Fibroblast of skin of scalp (primary cell): ENCODE measurements at places on chromosomes 11 and 22.

DNA sequence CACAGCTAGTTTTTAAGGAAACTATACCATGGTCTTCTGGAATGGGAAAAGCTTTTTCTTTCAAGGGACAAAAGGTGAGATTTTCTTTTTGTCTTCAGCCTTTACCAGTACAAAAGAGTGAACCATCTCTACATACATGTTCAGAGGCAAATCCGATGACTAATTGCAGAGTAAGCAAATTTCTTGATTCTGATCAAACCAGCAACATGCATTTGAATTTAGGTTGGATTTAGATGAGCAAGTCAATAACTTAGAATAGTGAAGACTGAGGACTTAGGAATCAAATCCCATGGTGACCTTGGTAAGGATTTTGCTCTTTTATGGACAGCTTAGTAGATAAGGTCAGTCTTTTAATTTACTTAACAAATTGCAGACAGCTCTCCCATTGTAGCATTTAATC is 65.9 kb upstream of the BLID start:
- no peak for DNase-seq

DNA sequence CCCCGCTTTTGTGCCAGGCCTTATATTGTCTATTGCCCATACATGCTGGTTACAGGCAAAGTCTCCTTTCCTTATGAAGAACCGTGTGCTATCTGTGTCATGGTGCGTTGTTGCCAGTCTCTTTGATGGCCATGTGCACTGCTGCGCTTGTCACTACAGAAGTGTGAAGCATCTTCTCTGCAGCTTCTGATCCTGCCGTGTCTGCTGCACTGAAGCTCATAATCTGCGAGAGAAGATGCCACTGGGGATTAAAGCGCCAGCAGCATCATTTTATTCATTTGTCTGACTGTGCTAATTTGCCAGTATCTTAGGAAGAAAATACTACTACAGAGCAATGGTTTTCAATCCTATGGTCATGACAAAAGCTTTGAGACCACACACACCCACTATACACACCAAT is 330.1 kb downstream of the FAT3 start:
- DNase-seq = no peak

DNA sequence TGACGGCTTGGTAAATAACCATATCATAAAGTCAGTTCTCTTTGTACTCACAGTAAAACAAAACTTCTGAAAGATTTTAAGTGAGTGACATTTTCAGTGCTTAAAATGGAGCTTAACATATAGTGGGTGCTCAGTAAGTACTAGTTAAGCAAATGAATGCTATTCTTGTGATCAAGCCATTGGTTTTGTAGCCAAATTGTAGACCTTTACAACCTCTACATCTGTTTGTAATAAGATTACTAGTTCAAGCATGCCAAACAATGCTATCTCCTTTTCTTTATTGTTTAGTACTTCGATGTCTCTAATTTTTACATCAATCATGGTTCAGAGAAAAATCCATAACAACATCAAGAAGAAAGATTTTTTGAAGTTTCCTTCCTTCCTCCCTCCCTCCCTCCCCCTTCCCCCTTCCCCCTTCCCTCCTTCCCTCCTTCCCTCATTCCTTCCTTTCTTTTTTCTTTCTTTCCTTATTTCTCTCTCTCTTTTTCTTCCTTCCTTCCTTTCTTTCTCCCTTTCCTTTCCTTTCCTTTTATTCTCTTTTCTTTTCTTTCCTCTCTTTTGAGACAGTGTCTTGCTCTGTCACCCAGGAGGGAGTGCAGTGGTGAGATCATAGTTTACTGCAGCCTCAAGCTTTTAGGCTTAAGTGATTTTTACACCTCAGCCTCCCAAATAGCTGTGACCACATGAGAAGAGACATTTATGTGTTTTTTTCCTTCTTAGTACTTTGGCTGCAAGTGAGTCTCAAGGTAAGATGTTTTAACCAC is 5.7 kb upstream of the OR51B4 start:
- DNase-seq = no peak

- no peak for DNase-seq
These were observed 77.9 kb downstream of the ST3GAL4 start for GRCh38 chr11:126433244-126433846.

DNA sequence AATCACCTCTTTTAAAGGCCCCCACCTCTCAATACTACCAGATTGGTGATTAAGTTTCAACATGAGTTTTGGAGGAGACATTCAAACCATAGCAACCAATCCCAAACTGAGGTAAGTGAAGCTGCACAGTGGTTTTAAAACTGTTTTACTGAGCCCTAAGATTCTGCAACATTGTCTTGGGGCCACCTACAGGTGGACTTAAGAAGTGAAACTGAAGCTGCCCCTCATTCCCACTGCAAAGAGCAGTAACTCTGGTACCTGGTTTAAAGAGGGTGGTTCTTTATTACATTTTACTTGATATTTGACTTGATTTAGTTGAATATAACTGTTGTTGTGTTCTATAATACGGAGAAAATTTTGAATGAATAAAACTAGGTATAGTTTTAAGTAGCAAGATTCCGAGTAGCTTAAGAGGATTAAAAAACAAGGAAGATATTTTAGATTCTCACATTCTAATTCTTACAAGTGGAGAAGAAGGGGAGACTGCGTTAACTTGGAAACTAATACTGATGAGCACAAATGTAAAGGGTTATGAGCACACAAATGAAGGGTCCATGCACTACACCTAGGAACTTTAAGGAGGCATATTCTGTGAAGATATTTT is 26.7 kb downstream of the SYT9 start:
- peak; percentile 29 for DNase-seq

DNA sequence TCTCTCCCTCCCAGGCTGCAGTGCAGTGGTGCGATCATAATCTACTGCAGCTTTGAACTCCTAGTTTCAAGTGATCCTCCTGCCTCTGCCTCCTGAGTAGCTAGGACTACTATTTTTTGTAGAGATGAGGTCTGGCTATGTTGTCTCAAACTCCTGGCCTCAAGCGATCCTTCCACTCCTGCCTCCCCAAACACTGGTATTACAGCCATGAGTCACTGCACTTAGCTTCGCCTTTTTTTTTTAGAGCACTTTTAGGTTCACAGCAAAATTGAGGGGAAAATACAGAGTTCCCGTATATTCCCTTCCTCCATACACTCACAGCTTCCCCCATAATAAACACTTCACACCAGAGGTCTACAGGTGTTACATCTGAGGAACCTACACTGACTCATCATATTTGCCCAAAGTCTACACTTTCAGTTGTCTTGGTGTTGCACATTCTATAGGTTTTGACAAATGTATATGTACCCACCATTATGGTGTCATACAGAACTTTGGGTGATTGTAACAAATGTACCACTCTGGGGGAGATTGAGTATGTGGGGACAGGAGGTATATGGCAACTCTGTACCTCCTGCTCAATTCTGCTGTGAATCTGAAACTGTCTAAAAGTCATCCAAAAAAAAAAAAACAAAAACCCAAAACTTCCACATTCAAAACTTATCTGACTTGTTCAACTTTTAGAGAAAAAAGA is 11.3 kb upstream of the SLC37A4 start:
- no peak for DNase-seq

DNA sequence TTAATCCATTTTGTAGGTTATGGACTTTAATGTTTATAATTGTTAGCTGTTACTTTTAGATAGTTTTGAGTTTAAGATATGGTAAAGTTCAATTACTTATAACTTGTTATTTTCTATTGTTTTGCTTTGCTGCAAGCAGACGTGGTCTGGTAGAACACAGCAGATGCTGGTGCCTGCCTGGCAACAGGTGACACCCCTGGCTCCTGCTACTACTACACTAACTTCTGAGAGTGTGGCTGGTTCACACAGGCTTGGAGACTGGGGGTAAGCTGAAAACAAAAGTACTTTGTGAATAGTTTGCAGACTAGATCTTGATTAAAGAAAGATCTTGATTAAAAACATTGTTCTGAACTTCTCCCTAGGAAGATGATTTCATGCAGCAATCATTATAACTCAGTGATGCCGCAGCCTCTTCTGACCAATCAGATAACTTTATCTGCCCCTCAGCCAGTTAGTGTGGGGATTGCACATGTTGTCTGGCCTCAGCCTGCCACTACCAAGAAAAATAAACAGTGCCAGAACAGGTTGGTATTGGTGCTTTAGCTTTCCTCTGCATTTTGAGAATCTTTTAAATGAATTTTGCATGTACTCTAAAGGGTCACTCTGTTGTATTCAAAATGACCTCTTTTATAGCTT is 90.4 kb downstream of the HIPK3 start:
- DNase-seq = no peak

- no peak for DNase-seq
These were observed 222.1 kb downstream of the LRRC4C start for GRCh38 chr11:41237382-41237781.

- no peak for DNase-seq
These were observed 123.8 kb downstream of the LARGE1 start for GRCh38 chr22:33796494-33796893.

GRCh38 chr11:45176996-45177395 is 30.6 kb downstream of the PRDM11 start:
- DNase-seq = no peak

GRCh38 chr22:47419239-47419638 is 656.8 kb downstream of the TBC1D22A start:
- DNase-seq = no peak

- no peak for DNase-seq
These were observed 112.1 kb downstream of the ATXN10 start for GRCh38 chr22:45783690-45784089.

DNA sequence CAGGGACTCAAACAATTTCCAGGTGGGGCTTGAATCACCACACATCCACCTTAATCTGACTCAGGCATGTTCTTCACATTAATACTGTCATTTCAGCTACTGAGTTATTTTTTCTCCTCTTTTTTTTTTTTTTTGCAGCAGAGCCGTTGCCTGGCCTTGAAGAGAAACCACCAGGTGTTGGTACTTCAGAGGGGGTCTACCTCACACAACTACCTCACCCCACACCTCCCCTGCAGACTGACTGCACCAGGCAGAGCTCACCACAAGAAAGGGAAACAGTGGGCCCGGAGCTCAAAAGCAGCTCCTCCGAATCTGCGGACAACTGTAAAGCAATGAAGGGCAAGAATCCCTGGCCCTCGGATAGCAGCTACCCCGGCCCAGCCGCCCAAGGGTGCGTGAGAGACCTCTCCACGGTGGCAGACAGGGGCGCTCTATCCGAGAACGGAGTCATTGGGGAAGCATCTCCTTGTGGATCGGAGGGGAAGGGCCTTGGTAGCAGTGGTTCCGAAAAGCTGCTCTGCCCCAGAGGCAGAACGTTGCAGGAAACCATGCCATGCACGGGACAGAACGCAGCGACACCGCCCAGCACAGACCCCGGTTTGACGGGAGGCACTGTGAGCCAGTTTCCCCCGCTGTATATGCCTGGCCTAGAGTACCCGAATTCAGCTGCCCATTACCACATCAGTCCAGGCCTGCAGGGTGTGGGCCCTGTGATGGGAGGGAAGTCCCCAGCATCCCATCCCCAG is 15.1 kb upstream of the SLC25A18 start:
- no peak for DNase-seq

DNA sequence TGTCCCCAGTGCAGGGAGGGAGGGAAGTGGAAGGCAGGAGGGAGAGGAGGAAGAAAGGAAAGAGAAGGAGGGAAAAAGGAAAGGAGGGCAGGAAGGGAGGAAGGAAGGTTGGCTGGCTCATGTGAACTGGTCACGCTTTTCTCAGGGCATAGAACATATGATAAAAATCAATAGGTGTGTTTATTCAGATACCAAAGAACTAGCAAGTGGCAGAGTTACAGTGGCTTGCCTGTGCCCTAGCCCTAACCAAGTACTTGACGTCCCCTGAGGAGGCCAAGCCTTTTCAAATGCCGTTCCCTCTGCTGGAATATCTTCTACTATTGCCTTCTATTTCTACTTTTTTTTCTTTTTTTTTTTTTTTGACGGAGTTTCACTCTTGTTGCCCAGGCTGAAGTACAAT is 33.5 kb downstream of the CHRDL2 start:
- no peak for DNase-seq

GRCh38 chr22:32717337-32718240 is 83.9 kb upstream of the TIMP3 start:
- no peak for DNase-seq

DNA sequence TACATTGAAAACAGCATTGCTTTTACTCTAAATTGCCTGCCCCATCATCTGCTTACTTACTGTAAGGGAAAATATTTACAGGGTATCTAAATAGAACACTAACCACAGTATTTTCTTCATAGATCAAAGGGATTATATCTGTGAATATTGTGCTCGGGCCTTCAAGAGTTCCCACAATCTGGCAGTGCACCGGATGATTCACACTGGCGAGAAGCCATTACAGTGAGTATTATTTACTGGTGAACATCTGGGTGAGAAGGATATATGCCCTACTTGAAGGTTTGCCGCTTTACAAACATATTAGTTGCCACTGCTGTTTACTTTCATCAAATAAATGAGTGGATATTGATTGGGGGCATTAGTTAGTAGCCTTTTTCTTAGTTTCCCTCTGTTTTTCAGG is 5.9 kb upstream of the CNTF start:
- peak; percentile 57 for DNase-seq

GRCh38 chr11:78207532-78208256 is 19.0 kb downstream of the USP35 start:
- DNase-seq = no peak

DNA sequence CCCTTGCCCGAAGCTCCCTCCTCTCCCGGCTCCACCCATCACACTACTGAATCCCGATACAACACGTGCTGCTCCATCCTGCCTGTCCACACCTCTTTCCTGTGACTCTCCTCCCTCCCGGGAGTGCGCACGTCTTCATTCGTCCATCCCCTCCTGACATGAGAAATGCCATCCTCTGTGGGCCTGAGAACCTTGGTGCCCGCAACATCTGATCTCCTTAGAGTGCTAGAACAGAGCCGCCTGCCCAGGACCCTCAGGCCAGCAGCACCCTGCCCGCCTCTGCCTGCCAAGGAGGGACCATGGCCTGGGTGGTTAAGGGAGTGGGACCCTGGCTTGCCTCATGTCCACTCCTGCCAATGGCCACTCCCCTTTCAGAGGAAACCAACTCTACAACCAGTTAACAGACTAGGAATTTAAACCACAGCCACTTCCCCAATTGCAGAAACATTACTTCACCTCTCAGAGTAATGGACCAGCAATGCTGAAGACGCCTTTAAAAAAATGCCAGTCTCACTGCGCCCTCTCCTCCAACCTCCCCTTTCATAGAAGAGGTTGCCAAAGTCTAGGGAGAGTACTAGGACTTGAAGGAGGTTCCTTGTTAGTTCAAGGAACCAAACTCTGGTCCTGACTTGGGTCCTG is 466.3 kb downstream of the OPCML start:
- DNase-seq = peak; percentile 64

- no peak for DNase-seq
These were observed 1.7 kb downstream of the RASGRP2 start for GRCh38 chr11:64742087-64742888.

DNA sequence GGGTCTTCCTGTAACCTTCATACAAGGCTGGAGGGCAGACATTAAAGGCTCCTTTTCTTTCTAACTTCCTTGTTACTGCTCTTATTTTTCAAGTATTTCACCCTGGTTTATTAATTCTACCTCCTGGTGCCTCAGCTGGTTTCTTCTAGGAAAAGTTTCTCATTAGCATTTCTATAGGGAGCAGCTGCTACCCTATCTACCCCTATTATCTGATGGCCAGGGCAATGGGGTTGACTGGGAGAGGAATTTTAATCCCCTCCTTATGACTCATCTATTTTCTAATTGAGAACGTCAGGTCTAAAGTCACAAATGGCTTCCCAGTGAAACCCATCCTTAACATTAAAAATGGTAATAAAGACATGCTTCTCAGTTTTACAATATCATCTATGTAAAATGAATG is 5.0 kb downstream of the MAP6 start:
- no peak for DNase-seq
